NCI-H774 (cell line): ENCODE measurements at places on chromosomes 7 and 10.

GRCh38 chr10:128802062-128802461 lies 665.0 kb upstream of the MGMT start:
- DNase-seq, result no peak

DNA sequence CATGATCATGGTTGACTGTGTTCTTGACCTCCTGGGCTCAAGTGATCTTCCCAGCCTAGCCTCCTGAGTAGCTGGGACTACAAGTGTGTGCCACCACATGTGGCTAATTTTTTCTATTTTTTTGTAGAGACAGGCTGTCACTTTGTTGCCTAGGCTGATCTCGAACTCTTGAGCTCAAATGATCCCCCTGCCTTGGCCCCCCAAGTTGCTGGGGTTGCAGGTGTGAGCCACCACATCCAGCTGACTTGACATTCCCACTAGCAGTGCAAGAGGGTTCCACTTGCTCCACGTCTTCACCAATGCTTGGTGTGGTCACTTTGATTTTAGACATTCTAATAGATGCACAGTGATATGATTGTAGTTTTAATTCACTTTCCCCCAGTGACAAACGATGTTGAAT lies 25.1 kb downstream of the CYP26A1 start:
- DNase-seq, result no peak

GRCh38 chr10:103265717-103266329 lies 11.1 kb upstream of the INA start:
- DNase-seq, result no peak

DNA sequence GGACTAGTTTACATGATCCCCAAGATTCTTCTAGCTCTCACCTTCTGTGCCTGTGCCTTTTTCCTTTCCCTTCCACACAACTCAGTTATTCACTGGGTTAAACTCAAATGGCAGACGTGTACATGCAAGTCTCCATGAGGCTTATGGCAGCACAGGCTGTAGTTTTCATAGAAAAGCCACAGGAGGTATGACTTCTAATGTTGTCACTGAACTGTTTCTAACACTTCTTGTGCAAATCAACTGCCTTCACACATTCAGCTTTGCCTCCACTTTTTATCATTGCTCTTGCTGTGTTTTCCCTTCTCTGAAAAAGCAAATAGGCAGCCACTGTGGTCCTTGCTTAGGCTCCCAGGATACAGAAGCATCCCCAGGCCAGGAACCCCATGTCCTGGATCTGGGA lies 5.3 kb upstream of the GIMAP5 start:
- DNase-seq, result no peak

- no peak for DNase-seq
These were observed 51.2 kb downstream of the SRPK2 start for GRCh38 chr7:105337529-105337928.
